Daoy (cell line): ENCODE measurements at places on chromosomes 2 and 18.
A peak's percentile ranks its signal among the peaks of the same experiment; 100 is the strongest.

GRCh38 chr2:31187166-31187565, 30.1 kb downstream of the CAPN14 start:
- DNase-seq: no peak

GRCh38 chr2:195622966-195623365, 34.1 kb upstream of the SLC39A10 start:
- DNase-seq: peak; percentile 7

DNA sequence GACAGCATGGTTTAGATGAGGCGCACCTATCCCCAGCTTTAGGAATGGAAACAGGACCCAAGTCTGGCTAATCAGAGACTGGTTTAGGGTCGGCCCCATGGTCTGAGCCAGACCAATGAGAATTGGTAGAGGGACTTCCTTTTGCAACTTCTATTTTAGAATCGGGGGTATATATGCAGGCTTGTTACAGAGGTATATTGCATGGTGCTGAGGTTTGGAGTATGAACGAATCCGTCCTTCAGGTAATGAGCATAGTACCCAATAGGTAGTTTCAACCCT, 1.5 kb upstream of the BOLA3 start:
- DNase-seq: no peak

DNA sequence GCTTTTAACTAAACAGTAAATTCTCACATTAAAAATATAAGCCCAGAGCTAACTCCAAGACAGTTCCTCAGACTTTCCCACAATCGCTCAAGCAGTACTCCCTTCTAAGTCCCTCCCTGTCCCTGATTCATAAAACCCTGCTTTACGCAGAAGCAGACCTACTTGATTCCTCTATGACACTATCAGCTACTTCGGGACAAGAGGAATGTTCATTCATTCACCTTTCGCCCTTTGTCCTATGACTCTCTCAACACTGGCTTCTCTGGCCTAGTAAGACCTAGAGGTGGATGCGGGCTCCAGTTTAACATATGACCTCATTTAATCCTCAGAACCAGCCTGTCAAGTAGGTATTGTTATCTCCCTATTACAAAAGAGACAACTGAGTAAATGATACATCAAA, 10.2 kb downstream of the LPIN2 start:
- DNase-seq: no peak

DNA sequence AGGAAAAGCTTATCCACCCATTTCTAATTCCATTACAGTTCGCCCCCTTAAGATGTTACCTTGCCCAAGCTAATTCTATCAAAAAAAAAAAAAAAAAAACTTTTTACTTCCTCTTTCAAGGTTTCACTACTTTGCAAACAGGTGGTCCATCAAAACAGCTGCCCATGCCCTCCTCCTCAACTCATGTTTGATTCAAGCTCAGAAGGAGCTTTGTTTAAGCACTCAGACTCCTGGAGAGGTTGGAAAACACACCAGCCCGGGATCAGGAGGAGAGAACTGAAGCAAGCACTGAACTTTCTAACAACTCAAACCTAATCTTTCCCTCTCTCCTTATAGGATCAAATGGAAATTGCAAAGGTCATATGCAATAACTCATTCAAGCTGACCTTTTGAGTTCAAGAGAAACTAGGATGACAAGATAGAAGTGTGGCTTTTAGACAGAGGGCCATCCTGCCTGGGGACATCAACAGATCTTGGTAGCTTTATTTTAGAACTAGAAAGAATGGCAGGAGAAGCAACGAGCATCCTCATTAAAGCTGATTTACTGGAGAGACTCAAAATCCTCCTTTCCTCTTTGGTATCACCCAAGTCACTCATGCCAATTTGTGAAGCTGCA, 28.3 kb upstream of the FZD7 start:
- DNase-seq: no peak

DNA sequence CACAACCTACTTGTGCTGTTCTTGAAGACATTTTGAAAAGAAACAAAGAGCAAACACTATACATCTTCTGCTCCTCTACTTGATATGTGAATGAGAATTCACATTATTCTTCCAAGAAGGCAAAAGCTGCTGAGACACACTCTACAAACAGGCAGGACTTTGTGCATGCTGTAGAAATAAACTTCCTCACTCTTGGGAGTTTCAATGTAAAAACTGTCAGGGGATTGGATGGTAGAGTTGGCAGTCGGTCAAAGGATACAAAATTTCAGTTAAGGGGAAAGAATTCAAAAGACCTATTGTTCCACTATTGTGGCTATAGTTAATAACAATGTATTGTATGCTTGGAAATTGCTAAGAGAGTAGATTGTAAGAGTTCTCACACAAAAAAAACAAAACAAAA, 196.3 kb downstream of the MC4R start:
- no peak for DNase-seq

GRCh38 chr18:51345848-51346391, 148.4 kb upstream of the MEX3C start:
- DNase-seq: no peak

DNA sequence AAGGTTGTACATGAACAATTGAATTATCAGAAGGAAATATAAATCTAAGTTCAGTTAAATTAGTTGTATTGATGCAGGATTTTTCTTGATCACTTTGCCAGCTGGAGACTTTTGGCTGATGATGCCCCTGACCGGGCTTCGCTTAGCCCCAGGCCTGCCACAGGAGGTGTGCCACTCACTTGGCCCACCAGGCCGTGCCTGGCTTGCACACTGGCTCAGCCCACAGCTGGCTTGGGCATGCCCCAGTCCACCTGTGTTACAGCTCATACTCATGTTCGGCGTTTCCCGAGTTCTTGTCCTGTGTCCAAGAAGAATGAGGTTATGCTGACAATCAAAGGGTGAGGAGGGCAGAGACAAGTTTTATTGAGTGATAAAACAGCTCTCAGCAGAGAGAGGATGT, 773.9 kb upstream of the FANCL start:
- no peak for DNase-seq

DNA sequence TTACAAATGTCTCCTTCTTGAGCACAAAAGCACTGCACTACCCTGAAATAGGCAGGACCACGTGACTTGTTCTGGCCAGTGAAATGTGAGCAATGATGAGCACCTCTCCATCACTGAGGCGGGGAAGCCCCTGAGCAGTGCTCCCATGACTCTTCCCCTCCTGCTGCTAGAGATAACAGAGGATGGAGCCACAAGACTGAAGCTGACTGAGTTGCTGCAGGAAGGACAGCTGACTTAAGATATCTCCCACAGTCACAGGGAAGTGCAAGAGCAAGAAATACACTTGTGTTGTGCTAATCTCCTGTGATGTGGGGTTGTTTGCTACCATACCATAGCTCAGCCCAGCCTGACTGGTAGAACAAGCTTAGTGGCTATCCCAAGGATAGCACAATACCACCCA, 38.7 kb downstream of the STK39 start:
- DNase-seq: peak; percentile 13

- DNase-seq: no peak
These were observed 417.4 kb downstream of the LPIN1 start for GRCh38 chr2:12163866-12164265.
